ENCODE measurements at places on chromosomes 4 and X. TPM values are rescaled to one million over a fixed set of nuclear protein-coding genes. Genes with fewer than 3 reads are reported as not detected.

The RAB40AL gene
- total RNA-seq = not detected

GRCh38 chr4:102439812-102440211 lies 61.3 kb upstream of the NFKB1 start:
- DNase-seq = peak; percentile 67
- H3K4me3 ChIP-seq = peak overlapping the region; percentile 81
- H3K4me1 ChIP-seq = peaks cover 30% of the 10 kb centered on the region
- H3K36me3 ChIP-seq = peaks cover under 1% of the 10 kb centered on the region

DNA sequence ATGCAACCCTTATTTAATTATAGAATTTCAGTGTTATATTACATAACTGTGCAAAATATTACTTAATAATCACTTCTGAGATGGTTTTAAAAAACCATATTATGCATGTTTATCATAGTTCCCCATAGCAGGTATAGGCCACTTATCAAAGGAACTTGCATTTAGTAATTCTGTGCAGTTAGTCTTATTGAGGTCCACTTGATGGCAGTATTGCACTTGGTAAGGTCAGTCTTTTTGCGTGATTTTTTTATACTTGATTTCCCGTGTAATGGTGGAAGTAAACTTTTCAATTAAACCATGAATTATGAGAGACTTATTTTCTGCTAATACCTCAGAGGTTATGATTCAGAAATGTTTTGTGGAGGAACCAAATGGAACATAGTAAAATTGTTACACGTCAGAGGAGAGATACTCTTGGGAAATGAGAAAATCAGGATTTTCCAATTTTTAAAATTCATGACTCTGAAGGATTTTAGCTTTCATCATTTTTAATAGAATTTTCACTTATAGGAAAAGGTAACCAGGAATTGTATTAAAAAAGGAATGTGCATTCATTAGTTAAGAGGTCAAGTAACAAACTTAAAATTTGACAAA lies 230.0 kb downstream of the CCSER1 start:
- H3K4me1 ChIP-seq = no peaks in the 10 kb centered on the region
- H3K4me3 ChIP-seq = no peak overlapping the region
- peak; percentile 1 for DNase-seq

The PCDH10 gene
- 26.4 TPM for total RNA-seq

DNA sequence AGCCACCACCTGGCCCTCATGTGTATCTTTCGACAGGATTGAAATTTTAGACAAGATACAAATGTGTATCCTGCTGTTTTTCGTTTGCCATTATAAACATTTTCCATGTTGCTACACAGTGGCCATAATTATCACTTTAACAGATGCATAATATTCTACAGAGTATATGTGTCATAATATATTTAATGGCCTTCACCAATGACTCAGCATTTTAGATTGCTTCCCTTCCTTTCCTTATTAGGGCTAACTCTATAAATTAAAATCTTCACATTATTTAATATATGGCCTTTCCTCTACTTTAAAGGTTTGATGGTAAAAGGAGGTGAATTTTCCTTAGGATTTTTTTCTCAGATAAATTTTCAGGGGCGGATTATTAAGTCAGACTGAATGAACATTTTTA lies 97.4 kb downstream of the HS6ST2 start:
- no peak overlapping the region for H3K4me3 ChIP-seq
- H3K27me3 ChIP-seq = no peaks in the 10 kb centered on the region
- H3K36me3 ChIP-seq = no peaks in the 10 kb centered on the region
- DNase-seq = no peak
- no peak overlapping the region for H3K27ac ChIP-seq

GRCh38 chr4:157265281-157265680 lies 44.8 kb downstream of the GRIA2 start:
- DNase-seq = no peak
- peaks cover 4% of the 10 kb centered on the region for H3K27me3 ChIP-seq
- H3K4me3 ChIP-seq = no peak overlapping the region
- H3K4me1 ChIP-seq = no peaks in the 10 kb centered on the region
- H3K36me3 ChIP-seq = no peaks in the 10 kb centered on the region

GRCh38 chrX:40552768-40553167 lies 28.0 kb upstream of the ATP6AP2 start:
- DNase-seq = peak; percentile 6
- peaks cover 3% of the 10 kb centered on the region for H3K27me3 ChIP-seq
- H3K4me1 ChIP-seq = no peaks in the 10 kb centered on the region
- no peaks in the 10 kb centered on the region for H3K36me3 ChIP-seq
- no peak overlapping the region for H3K4me3 ChIP-seq

The RRH gene
- not detected for total RNA-seq

- H3K36me3 ChIP-seq = no peaks in the 10 kb centered on the region
- peak overlapping the region; percentile 96 for H3K27ac ChIP-seq
- H3K4me1 ChIP-seq = peaks cover 43% of the 10 kb centered on the region
- DNase-seq = peak; percentile 67
- no peaks in the 10 kb centered on the region for H3K27me3 ChIP-seq
- peak overlapping the region; percentile 84 for H3K4me3 ChIP-seq
These were observed 147.6 kb downstream of the PPP3CA start for GRCh38 chr4:101199507-101200285.
